ENCODE measurements at places on chromosomes 5 and 9.

GRCh38 chr9:97564291-97565175 is 63.1 kb downstream of the TMOD1 start:
- DNase-seq = no peak

DNA sequence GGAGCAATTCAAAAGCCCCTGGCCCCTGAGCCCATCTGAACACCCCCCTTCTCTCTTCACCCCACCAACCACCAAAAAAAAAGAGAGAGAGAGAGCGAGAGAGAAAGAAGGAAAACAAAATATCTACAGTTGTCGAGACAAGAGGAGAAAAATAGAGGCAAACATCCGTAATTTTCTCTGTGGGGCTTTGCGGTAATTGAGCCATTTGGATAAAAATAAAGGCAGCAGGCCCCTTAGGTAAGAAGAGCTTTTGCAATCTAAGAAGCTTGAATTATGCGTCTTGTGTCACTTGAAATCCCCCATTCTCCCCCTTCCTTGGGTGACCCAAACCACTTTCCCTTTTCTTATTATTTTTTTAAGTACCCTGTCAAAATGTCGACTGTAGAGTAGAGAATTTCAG is 35.5 kb upstream of the FUBP3 start:
- DNase-seq = no peak

DNA sequence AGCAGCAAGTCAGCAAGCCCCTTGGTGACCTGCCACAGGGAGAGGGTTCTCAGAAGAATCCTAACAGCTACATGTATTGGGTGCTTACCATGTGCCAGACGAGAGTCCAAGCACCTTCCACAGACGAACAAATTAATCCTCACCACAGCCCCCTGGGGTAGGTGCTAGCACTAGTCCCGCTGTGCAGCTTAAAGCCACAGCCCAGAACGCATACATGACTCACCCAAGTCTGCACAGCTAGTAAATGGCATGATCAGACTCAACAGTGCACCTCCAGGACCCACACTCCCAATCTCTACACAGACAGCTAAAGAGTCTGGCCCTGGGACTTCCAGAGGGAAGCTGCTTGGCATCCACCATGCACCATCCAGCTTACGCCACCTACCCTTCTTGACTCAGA is 111.5 kb downstream of the PAX5 start:
- no peak for DNase-seq

GRCh38 chr9:5516453-5517220 is 6.3 kb downstream of the PDCD1LG2 start:
- no peak for DNase-seq

GRCh38 chr9:89999534-90000370 is 394.9 kb downstream of the GADD45G start:
- DNase-seq = peak; percentile 22

DNA sequence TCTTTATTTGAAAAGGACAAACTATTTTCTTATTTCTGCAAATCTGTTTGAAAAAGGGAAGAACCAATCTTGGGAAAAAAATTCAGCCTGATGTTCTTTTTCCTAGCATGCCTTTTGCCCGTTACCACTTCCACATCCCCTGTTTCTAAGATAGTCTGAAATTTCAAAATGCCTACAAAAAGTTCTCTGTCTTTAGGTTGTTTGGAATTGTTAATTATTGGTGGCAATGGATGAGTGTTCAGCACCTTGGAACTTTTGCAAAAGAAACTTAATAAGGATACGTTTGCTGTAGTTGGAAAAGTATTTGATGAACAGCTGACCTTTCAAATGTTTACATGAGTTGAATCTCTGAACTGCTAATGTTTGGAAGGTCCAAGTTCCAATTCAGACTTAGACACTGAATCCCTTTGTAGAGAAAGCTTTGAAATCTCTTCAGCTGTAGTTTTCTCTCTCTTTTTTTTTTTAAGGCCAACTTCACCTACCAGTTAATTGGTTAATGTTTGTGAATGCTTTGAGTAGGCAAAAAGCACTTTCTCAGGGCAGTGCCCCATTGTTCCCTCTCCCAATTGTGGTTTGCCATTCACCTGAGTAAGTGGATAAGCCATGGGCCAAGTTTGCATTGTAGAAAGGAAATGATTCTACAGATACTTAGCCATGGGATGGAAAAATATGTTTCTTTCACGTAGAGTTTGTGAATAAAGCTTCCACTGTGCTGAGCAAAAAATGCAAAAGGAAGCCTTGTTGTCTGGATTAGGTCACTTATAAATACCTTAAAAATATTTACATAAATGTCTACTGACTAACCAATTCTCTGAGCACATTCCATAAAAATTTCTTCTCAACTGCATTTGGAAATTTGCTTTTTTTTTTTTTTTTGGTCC is 156.4 kb upstream of the ELL2 start:
- DNase-seq = no peak

- DNase-seq = no peak
Observed at GRCh38 chr9:77927265-77927664, 104.3 kb downstream of the GNAQ start.

DNA sequence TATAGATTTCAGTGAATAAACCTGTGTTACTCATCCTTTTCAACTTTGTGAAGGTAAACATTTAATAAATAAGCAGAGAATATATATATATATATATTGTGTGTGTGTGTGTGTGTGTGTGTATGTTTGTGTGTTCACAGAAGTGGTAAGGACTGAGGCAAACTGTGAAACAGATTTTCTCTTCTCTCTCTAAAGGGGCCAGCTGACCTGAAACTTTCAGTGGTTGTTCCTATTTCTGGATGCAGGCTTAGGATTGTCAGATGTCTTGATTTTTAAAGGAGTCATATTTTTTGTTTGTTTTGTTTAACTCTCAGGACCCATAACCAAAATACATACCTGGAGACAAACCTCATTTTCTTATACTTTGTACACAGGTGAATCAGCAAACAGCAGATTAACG is 714.9 kb upstream of the MEF2C start:
- DNase-seq = no peak

- no peak for DNase-seq
Observed at GRCh38 chr9:81225596-81225995, 463.8 kb downstream of the TLE1 start.

DNA sequence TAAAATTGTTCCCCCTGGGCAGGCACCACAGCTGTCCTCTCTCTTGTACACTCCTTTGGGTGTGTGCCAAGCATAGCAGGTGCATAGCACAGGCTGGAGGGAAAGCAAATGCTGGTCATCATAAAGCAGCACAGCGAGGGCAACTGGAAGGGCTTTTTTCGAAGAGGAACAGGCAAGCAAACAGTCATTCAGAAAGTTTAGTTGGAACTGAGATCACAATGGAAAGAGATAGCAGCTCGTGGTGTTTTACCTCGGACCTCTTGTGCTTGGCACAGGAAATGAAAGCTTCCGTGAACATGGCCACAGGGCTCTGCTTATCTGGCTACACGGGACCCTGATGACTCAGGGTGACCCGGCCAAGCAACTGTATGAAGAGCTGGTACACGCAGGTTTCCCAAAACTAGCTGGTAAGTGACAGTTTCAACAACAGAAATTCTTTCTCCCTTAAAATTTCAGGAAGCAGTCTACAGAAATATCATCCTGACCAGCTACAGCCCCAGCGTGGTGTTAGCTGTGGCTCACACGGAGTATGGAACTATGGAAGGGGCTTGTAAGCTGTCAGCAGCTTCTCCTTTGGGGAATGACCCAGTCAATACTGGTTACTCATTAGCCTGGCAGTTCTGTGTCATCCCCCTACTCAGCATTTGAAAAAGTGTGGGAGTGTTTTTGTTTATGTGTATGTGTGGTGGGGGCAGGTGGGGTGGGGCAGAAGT is 48.1 kb downstream of the POC5 start:
- peak; percentile 15 for DNase-seq

DNA sequence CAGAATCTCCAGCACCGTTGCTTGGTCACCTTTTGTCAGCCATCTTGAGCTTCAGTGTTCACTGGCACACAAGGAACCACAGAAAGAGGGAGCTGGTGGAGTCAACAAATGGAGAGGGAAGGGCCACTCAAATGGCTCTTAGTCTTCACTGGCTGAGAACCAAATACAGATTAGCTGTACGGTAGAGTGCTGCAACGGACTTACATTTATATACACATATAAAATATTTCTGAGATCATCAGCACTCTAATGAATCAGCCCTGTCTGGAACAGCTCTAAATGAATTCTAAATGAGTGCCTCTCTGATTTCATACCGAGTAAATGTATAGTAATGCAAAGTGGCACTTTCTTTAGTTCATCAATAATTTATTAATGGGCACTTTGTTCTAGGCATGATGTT is 24.8 kb downstream of the KCTD16 start:
- no peak for DNase-seq

DNA sequence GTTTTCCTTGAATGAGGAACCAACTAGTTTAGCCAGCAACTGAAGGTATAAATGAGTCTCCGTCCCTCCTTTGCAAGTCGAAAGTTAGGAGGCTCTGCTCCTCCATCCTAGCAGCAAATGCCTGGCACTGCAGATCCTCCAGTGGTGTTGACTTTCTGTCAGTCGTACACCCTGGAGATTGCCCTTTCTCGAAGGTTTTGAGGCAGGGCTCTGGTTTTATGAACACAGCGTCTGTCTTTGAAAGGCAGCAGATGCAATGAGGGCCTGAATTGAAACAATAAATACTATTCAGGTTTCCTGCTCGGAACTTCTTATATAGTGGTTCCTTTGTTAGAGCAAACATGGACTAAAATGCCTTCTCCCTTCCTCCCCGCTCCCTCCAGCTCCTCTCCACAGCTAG is 284.0 kb downstream of the TMEM38B start:
- no peak for DNase-seq

DNA sequence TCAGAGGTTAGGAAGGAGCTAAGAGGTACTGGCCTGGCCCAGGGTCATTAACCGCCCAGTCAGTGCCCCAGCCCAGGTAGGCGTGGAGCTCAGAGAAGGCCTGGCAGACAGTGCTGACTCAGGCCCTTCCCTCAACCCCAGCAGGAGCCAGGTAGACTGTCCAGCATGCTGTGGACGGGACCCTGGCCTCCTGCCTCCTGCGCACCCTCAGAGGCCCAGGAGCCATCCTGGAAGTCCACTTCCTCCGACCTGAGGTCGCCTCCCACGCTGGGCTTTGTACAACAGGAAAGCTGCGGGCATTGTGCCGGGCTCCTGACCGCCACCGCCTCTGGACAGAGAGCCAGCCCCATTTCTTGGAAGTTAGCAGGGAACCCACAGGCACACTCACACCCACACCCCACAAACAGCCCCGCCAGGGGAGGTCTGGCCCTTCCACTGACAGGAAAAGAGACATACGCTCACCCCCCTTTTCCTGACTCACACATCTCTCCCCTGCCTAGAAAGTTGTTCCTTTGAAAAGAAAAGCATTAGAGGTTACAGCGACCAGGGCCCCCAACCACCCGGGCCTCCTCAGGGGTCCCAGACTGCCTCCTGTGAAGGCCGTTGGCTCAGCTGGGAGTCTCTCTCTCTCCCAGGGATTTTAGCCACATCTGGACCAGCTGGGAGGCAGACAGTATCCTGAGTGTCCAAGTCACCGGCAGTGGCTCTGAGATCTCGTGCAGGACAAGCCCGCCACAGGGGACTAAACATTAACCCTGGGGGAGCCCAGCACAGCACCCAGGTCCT is 7.7 kb downstream of the RALGDS start:
- DNase-seq = no peak

DNA sequence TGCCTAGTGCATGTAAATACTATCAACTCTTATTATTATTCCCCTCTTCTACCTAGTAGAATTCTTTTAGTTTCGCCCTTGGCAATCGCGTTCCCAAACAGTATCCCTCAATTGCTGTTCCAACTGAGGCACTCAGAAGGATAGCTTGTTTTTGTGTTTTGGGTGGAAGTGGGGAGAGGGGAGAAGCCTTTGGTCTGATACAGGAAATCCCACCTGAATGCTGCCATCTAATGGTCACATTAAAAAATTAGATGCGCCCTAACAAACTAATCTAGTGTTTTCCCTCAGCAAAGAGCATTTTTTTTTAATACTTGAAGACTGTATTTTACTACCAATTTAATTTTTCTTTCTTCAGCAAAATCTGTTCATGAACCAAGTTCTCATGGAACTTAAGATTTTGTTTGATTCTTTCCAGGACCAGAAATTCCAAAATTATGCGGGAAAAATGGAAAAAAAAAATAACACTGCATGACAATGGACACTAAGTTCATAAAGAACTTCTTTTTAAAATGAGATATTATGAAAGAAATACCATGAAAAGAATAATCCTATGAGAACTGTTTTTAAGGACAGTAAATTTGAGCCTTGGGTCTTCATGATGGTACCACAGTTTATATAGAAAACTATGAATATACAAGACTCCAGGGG is 22.2 kb upstream of the GLDC start:
- no peak for DNase-seq

DNA sequence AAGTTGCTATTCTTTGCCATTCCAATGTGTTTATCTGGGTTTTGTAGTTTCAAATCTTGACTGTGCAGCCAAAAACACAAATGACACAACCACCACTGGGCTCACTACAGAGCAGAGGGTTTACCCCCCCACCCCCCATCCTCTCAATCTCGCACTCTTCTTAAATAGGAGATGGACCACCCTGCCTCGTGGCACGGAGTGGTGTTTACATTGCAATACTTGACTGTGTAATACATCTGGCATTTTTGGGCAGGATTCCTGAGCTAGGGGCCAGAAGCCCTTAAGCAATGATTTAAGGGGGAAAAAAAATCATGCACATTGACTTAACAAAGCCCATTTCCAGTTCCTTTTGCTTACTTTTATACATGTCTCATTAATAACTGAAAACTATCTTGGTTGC is 19.0 kb downstream of the PTCH1 start:
- DNase-seq = no peak

Data from activated CD4-positive, alpha-beta T cell treated with anti-CD3 and anti-CD28 coated beads for 1 hour (primary cell).